Fibroblast of skin of back (primary cell): ENCODE measurements at places on chromosomes 16 and 17.

- no peak for DNase-seq
Measured at GRCh38 chr16:87653234-87653633, 50.9 kb downstream of the JPH3 start.

GRCh38 chr17:78168903-78169793 lies 767 bp downstream of the SYNGR2 start:
- DNase-seq = peak; percentile 54

DNA sequence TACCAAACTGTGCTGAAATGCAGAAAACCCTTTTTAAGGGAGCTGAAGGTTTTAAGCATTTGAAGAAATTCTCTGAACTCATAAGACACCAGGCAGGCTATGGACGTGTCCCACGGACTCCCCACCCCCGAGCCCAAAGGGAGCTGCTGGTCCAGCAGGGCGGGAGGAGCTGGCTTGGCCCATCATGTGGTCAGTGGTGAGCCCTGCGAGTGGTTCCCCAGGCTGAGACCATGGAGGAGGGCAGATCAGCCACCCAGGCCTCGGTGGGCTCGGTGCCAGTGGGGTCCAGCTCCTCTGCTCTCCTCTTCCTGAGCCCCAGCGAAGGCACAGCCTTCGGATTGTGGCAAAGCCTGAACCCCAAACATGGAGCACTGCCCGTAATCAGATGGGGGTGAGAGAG lies 27.0 kb downstream of the LGALS3BP start:
- no peak for DNase-seq

DNA sequence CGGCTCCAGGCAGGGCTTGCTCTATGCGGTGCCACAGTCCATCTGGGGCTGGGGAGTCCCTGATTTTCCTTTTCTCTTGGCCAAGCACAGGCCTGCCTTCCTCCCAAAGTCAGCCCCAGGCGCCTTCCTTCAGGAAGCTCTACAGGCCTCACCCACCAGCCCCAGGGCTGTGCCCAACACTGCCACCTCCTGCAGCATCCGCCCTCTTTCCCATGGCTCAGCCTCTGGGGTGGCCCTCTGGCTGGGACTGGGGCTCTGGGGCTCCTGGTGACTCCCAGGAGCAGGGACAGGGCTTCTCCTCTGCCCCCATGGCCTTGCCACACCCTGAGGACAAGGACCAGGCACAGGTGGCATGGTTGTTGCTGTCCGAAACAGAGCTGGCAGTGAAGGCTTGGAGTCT lies 817 bp downstream of the ITGB4 start:
- no peak for DNase-seq

DNA sequence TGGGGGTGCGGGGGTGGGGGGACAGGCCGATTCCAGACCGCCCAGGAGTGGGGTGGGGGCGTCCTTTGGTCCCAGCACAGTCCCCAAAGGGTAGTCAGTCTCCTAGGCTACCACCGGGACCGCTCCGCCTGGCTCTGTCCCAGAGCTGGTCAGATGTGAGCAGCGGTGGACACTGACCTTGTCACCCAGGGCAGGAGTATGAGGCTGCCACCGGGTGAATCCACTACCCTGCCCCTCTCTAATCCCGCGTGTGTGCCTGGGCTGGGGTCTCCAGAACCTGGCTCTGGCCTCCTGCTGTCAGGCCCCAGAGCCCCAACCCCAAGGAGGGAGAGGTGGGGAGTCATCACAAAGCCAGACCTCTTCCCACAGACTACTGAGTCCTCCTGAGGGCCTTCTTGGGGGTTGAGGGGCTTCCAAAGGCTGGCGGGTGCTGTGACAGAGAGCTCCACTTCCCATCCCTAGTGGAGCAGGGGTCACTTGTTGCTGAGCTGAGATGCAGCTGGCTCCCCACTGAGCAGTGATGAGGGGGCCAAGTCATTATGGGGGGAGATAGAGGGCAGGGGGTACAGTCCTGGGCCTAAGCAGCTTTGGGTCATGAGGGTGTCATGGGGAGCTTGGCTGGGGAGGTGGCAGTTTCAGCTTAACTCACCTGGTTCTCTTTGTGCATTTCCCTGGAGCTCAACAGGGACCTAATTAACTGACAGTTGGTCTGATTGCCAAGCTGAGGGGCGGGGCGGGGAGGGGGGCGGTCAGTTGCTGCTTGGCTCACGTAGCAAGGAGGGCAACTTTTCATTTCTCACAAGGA lies 1.2 kb downstream of the PPP1R1B start:
- DNase-seq = no peak

GRCh38 chr16:10599626-10600025 lies 19.2 kb upstream of the EMP2 start:
- no peak for DNase-seq

DNA sequence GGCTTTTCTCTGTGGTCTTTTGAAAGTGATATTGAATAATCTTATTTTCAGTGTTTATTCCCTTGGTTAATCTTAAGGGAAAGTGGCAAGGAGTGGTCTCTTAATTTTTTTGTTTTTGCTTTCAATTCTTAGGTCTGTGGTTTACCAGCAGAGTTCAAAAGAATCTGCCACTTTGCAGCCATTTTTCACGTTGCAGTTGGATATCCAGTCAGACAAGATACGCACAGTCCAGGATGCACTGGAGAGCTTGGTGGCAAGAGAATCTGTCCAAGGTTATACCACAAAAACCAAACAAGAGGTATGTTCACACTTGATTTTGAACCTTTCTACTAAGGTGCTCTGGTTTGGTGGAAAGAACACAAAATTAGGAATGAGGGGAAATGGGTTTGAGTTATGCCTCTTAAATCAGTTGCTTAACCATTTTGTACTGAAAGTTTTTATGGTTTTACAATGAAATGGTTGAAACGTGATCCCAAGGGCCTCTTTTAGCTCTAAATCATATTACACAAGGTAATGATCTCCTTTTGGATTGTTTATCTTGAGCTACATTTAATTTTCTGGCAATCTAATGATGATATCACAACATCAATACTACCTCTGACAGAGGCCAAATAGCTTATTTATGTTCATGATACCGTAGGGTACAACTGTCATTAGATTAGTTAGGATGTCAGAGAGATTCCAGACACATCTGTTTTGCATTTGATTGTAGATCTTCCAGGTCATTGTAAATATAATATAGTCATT lies 51.6 kb upstream of the CRISPLD2 start:
- DNase-seq = no peak

- DNase-seq = no peak
Measured at GRCh38 chr16:78800523-78800922, 701.1 kb downstream of the WWOX start.

GRCh38 chr17:8740486-8740885 lies 4.2 kb downstream of the CCDC42 start:
- DNase-seq = no peak

DNA sequence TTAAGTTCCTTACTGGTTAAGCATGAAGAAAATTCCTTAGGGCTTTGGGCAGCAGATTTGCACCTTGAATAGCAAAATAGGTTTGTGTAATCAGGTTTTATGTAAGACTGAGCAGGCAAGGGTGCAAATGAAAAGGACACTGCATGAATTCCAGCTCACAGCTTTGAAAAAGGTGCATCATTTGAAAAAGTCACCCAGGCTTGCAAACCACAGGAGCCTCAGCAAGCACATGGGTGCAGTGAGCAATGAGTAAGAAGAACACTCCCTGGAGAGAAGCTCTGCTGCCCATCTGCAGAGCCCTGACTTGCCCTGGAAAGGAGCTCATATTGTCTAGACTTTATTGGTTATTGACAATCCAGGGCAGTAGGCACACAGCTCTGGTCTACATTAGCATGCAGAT lies 165.6 kb upstream of the KCNJ16 start:
- no peak for DNase-seq

- peak; percentile 86 for DNase-seq
Measured at GRCh38 chr16:74936902-74937560, 47.9 kb downstream of the WDR59 start.

- DNase-seq = no peak
Measured at GRCh38 chr17:58755269-58755576, 431 bp upstream of the PPM1E start.

DNA sequence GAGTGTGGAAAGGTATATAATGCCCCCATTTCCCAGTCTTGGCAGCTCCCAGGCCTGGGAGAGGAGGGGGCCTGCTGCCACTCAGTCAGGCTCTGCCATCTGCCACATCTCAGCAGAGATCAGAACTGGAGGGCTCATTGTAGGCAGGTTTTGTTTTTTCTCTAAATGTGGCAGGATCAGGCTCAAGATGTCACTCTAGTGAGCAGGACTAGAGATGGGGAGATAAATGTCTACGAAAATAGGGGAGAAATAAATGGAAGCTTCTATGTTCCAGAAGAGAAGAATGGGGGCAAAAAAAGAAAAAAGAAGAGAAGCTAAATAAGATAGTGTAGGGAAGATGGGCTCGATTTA lies 13.9 kb downstream of the NXPH3 start:
- no peak for DNase-seq

DNA sequence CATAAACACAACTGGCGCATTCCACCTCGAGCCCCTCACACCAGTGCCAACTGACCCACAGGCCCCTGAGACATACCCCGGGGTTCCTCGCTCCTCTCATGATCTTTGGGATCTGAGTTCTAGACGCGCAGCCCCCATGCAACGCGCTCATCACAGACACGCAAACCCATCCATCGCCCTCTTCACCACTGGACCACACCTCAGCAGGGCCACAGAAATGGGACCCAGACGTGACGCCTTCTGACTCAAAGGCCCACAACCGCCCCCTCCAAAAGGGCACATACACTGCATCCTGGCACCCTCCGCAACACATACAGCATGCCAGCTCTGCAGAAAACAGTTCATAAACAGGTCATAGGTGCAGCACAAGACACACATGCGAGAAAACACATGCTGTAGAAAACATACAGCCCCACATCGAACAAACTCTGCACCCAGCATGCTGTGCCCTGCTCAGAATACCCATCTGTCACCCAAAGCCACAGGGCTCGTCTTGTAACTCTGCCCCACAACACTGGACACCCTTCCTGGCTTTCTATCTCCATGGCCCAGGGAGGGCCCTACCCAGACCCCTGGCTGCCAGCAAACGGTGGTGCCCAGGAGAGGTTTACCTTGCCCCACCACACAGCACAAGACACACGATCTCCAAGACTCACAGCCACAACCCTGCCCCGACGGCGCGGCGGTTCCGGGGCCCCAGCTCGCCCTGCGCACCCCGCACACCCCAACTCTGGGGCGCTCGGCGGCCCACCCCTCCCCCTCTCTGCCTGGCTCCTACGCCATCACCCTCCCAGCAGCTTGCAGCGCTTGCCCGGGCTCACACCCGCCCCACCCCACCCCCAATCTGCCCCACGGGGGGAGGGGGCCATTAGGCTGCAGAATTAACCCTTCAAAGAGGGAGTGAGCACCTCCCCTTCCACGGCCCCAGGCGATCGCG lies 887 bp downstream of the ZBTB4 start:
- DNase-seq = peak; percentile 38

GRCh38 chr17:49548051-49548505 lies 27.6 kb upstream of the NXPH3 start:
- DNase-seq = no peak

DNA sequence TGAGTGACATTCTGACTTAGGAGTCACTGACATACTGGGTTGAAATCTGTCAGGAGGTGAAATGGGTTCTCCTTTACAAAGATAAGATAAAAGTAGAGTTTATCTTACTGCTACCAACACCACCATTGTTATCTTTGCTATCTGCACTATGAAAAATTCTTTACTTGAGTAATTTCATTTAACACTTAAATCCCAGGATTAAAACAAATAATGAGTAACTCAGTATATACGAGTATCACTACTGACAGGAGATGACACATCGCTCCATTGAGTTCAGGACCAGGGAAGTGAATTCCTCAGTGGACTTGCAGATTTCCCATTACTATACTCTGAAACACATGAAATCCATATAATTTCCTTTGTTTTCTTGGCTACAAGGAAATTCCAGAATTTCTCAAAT lies 242.1 kb upstream of the NLRP1 start:
- DNase-seq = peak; percentile 65

DNA sequence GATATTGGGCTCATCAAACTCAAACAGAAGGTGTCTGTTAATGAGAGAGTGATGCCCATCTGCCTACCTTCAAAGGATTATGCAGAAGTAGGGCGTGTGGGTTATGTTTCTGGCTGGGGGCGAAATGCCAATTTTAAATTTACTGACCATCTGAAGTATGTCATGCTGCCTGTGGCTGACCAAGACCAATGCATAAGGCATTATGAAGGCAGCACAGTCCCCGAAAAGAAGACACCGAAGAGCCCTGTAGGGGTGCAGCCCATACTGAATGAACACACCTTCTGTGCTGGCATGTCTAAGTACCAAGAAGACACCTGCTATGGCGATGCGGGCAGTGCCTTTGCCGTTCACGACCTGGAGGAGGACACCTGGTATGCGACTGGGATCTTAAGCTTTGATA lies 2.6 kb upstream of the HPR start:
- DNase-seq = no peak

DNA sequence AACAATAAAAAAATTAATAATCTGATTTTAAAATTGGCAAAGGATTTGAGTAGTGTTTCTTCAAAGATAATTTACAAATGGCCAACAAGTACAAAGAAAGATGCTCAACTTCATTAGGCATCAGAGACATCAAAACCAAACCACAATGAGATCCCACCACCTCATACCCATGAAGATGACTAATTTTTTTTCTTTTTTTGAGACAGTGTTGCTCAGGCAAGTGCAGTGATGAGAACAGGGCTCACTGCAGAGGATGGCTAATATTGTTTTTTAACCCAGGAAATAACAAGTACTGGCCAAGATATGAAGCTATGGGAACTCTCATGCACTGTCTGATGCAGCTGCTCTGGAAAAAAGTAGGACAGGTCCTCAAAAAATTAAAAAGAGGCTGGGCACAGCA lies 14.9 kb downstream of the WDR45B start:
- DNase-seq = no peak

- DNase-seq = no peak
Measured at GRCh38 chr17:8707332-8708024, 37.2 kb downstream of the CCDC42 start.

DNA sequence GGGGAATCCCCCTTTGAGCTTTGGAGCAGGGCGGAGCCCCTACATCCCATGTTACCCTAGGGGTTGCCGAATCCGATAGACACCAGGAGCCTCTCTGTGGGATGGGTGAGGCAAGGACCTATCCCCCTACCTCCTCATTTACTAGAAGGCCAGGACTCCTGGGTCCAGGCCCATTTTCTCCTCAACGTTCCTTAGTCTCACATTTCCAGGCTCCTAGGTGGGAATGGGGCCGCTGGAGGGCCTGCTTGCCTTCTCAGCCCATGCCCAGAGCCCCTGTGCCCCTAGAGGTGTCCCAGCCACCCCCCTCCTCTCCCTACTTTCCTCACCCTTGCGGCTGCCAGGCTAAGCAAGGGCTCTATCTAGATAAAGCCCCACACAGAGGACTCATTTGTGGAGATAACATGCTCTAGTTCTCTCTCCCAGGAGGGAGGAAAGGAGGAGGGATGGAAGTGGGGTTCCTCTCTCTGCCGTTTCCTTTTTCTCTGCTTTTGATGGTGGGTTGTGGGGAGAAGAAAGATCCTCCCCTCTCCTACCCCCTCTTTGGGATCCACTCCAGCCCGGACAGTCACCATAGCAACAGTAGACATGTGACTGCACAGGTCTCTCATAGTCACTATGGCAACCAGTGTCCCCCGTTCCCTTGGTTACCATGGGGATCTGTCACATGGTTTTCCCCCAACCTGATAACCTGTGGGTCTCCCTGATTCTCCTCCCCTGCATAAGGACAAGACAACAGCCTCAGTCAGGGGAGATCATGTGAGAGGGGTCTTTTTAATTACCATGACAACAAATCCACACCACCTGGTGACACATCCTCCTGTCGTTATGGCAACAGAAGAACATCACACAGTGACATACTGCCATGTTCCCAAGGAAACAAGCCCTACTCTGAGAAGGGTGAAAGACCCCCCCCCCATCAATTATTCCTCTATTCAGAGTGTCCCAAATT lies 5.2 kb downstream of the CACNA1G start:
- DNase-seq = peak; percentile 32

- no peak for DNase-seq
Measured at GRCh38 chr17:5703736-5704135, 119.4 kb upstream of the NLRP1 start.
